ENCODE measurements at places on chromosomes 6 and 20.

- DNase-seq = no peak
These were observed 48.3 kb downstream of the OR2B6 start for GRCh38 chr6:28005152-28005890.

DNA sequence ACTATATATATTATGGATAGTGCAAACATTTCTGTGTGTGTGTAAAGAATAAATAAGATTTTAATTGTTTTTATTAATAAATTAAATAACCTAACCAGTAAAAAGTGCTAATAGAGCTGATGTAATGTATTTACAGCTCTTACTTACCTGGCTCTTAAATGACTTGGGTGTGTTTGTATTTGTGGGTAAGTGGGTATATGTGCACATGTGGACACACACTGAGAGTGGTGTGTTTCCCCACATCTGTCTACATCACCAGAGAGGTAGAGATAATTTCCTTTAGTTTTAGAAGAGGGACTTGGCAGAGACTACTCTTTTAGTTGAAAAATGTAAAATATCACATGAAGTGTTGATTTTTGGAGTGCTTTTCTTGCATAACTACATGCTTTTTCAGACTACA is 76.0 kb downstream of the UST start:
- DNase-seq = no peak

DNA sequence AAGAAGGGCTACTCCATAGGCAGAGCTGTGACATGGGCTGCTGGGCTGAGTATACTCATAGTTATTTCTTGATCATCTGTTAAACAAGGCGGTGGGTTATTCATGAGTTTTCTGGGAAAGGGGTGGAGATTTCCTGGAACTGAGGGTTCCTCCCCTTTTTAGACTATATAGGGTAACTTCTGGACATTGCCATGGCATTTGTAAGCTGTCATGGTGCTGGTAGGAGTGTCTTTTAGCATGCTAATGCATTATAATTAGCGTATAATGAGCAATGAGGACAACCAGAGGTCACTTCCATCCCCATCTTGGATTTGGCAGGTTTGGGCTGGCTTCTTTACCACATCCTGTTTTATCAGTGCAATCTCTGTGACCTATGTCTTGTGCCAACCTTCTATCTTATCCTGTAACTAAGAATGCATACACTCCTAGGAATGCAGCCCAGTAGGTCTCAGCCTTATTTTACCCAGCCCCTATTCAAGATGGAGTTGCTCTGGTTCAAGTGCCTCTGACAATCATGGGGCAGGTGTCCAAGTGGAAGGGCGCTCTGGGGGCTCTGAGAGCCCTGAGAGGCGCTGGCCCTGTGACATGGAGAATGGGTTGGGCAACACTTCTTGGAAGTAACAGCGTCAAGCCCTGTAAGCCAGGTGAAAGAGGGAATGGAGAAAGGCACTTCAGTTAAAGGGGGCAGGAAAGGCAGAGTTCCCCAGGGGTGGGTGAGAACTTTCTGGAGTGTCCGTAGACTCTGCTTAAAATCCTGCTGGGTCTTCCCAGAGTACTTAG is 354.2 kb upstream of the SULF2 start:
- no peak for DNase-seq

- peak; percentile 84 for DNase-seq
These were observed 98.3 kb downstream of the SASH1 start for GRCh38 chr6:148440877-148441453.

DNA sequence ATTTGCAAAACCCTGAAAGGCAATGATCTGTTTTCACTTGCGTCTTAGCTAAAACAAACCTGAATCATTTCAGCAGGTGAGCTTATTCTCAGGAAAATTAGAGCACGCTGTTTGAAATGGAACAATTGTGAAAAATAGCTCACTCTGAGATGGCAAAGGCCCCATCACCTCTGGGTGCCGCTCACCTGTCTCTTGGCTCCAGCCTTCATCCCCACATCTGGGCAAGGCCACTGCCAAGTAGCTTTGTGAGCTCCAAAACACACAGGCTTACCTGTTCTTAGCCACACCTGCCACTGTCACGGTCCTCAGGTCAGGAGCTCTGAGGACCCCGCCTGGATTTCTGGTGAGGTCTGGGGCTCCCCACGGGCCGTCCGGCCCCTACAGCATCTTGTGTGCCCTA is 66.7 kb downstream of the SMOC2 start:
- no peak for DNase-seq

DNA sequence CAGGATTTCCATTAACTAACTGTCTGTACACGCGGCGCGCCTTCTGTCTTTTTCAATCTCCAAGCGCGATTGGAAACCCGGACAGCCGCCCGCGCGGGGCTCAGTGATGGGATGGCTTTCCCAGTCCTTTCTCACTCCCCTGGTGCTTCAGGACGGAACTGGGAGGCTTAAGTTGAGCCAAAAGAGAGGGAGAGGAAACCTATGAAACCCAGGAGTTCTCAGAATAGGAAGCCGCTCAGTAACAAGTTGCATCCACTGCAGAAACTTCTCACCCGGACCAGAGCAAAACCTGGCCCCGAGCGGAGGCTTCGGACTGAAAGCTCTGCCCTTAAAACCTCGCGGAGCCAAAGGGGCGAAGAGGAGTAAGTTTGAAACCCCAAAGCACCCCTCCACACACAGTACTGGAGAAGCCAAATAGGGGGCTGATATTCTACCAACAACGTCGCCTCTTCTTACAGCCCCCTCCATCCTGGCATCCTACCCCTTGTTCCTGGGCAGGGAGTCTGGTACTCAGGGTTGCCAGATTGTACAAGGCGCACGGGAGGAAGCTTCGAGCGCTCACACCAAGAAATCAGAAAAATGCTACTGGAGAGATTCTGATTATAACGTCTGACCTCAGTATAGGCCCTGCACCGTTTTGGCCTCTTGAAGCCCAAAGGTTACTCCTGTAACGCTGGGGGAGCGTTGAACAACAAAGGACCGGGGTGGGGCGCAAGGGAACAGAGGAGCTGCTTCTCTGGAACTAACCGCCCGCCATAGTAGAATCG is 906 bp upstream of the COL12A1 start:
- no peak for DNase-seq

DNA sequence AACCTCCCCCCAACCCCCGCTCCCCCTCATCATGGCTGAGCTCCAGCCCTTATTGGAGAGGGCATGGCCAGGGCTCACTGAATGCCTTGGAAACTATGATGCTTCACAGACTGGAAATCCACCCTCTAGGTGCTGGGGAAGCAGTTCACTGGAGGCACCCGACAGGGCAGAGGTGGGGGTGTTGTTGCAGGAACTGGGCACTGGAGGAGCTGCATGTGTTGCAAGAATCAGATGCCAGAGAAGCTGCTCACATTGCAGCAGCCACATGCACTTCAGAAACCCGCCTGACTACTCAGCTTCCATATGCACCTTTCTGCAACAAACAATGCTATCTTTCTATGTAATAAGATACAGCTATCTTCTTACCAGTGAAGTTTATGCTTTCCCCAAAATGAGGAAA is 7.9 kb upstream of the TBPL1 start:
- DNase-seq = no peak

DNA sequence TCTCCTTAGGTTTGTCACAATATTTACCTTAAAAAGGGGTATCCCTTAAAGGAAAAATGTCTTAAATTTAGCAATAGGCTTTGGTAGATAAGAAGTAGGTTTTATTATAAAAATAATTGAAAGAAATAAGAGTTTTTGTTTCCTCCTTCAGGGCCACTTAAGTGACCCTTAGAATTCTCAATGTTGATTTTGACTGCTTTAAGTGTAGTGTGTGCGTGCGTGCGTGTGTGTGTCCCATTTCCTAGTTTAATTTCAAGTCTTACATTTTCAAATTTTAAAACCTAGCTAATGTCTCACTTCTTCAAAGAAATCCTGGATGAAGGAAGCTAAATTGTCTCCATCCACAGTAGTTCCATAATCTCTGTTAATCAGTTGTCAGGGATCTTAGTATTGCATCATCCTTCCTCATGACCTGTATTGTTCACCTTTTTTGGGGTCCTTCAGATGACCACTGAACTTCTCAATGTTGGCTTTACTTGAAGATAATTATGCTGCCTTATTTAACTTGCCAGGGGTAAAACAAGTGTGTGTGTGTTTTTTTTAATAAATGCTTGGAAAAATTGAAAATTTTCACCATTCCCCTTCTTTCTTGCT is 50.7 kb upstream of the TFB1M start:
- DNase-seq = no peak

- DNase-seq = peak; percentile 61
These were observed 33.4 kb upstream of the ZMYND8 start for GRCh38 chr20:47389867-47390347.

Measured in adrenal gland (tissue), 19 donors.